Testis (tissue), 5 donors: ENCODE measurements at places on chromosomes 6 and 20.
A peak's percentile ranks its signal among the peaks of the same experiment; 100 is the strongest.

GRCh38 chr6:125678601-125679000 is 70.8 kb upstream of the HEY2 start:
- no peak for DNase-seq

GRCh38 chr6:33812669-33813068 is 8.9 kb upstream of the MLN start:
- peak; percentile 56 for DNase-seq

DNA sequence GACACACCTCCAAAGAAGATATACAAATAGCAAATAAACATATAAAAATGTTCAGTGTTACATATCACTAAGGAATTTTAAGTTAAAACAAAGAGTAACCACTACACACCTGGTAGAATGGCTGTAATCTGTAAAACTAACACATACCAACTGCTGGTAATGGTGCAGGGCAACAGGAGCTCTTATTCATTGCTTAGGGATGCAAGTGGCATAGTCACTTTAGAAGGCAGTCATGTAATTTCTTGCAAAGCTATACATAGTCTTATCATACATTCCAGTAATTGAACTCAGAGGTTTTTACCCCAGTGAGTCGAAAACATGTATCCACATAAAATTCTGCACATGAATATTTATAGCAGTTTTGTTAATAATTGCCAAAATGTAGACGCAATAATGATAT is 906.8 kb upstream of the CITED2 start:
- no peak for DNase-seq

GRCh38 chr6:158381214-158381613 is 68.9 kb downstream of the TULP4 start:
- no peak for DNase-seq

DNA sequence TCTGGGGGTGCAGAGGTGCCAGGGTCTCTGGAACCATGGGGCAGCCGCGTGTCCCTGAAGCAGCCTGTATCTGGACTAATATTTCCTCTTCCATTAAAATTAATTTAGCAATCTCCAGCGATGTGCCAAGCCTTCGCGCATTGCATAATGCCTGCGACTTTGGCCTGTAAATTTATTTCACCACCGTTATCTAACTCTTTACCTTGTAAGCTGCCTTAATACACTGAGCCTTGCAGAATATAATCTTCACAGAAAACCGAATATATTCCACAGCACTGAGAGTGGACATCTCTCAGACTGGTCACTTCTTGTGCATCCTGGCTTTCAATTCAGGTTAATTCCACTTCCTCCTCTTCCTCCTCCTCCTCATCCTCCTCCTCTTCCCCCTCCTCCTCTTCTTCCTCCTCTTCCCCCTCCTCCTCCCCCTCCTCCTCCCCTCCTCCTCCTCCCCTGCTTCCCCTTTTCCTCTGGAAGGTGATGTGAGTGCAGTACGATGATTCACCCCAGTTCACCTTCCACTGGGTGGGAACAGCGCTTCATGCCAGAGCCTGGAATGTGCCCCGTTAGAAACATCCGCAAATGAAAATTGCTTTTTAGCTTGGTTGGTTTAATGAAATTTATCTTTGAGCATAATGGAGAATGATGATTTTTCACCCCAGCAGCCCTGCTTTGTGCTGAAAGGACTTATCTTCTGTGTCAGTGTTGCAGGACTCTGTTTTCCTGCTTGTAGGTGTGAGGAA is 101.4 kb downstream of the CDH4 start:
- DNase-seq, result no peak

- no peak for DNase-seq
Observed at GRCh38 chr6:170152124-170152926, 138.6 kb downstream of the DLL1 start.

DNA sequence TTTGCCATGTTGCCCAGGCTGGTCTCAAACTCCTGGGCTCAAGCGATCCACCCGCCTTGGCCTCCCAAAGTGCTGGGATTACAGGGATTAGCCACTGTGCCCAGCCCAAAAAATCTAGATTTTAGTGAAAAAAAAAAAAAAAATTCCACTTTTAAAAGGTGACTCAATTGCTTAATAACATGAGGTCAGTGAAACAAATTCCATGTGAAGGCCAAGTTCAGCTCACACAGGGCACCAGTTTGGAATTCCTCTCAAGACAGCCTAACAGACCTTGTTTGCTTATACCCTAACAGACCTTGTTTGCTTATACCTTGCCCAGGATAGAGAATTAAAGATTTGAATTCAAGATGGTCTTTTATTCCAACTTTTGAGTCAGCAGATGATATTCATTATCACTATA is 5.1 kb downstream of the RRBP1 start:
- DNase-seq, result no peak

- DNase-seq, result no peak
Observed at GRCh38 chr6:91874971-91875370, 1288.1 kb upstream of the MAP3K7 start.

GRCh38 chr20:34983995-34984735 is 28.5 kb downstream of the MYH7B start:
- DNase-seq, result no peak

GRCh38 chr6:125793280-125793679 is 2.5 kb downstream of the NCOA7 start:
- no peak for DNase-seq
